ENCODE measurements at places on chromosomes 13 and 19. TPM values are rescaled to one million over a fixed set of nuclear protein-coding genes. Genes with fewer than 3 reads are reported as not detected.

The KLK12 gene
- not detected for polyA plus RNA-seq

The ADGRE2 gene
- polyA plus RNA-seq: 1.8 TPM

- no peaks in the 10 kb centered on the region for H3K27me3 ChIP-seq
- no peak overlapping the region for H3K27ac ChIP-seq
- H3K4me3 ChIP-seq: no peak overlapping the region
- DNase-seq: no peak
- no peaks in the 10 kb centered on the region for H3K4me1 ChIP-seq
- no peaks in the 10 kb centered on the region for H3K36me3 ChIP-seq
Measured at GRCh38 chr19:45476304-45476703, 8.5 kb downstream of the FOSB start.

DNA sequence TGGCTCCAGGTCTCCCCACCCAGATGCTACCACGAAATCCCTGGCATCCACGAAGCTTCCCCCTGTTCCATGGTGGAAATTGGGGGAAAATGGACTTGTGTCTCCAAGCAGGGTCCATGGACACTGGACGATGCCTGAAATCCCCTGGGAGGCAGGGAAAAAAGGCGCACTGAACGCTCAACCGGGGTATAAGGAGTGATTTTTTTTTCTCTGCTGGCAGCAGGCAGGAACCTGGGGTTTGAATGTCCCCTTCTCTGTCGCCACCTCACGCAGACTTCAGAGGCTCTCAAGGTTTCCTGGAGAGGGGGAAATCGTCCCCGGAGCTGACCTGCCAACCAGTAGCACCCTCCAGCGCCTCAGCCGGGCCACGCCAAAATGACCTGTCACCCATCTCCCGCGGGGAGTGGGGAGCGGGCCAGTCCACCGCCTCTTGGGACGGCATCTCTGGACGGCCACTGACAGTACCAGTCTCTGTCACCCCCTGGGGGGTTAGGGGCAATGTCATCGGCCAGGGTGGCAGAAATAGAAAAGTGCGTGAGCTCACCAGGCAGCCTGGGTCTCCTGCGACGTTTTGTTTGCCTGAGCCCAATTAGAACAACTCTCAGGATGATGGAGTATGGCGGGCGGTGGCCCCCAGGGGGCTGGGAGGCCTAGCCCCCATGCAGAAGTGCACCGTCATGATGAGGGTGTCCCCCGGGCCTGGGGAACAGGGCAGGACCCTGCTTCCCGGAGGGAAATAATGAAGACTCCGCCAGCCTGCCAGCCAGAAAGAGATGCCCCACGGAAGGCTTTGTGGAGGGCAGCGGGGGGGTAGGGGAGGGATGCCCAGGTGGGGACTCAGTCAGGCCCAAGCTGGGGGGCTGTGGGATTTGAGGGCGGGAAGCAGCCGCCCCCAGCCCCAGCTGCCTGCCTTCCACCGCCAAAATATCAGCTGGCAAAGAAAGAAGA is 2.6 kb downstream of the PTPRS start:
- H3K36me3 ChIP-seq: no peaks in the 10 kb centered on the region
- H3K4me3 ChIP-seq: no peak overlapping the region
- H3K27ac ChIP-seq: no peak overlapping the region
- peaks cover 20% of the 10 kb centered on the region for H3K27me3 ChIP-seq

- no peaks in the 10 kb centered on the region for H3K36me3 ChIP-seq
- H3K27ac ChIP-seq: no peak overlapping the region
- no peak overlapping the region for H3K4me3 ChIP-seq
- no peaks in the 10 kb centered on the region for H3K4me1 ChIP-seq
- no peak for DNase-seq
Measured at GRCh38 chr13:42553098-42554046, 20.6 kb upstream of the TNFSF11 start.

GRCh38 chr13:111882351-111882750 is 184.6 kb upstream of the SOX1 start:
- H3K4me3 ChIP-seq: no peak overlapping the region
- no peaks in the 10 kb centered on the region for H3K4me1 ChIP-seq
- H3K27me3 ChIP-seq: peaks cover 13% of the 10 kb centered on the region
- H3K36me3 ChIP-seq: no peaks in the 10 kb centered on the region
- no peak for DNase-seq

DNA sequence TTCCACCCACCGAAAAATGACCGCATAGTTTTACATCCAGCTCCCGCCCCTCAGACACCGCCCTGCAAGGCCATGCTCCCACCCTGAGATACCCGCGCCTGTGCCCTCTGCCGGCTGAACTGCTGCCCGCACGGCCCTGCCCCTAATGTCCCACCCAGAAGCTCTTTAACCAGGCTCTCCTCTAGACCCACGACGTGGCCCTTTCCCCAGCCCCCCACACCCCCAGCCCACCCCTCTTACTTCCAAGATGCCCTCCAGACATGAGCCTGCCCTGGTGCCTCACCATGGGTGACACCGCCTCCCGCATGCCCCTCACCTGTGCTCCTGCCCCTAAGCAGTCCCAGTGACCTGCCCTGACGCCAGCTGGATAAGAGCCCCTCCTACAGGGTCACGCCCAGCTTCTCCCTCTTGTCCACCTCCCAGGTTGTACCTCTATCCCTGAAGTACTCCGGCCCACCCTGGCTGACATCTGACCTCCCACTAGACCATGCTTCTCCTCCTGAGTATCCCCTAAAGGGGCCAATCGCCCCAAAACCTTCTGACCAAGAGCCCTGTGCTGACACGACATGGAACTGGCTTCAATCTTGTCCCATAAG is 51.2 kb downstream of the COLGALT1 start:
- peak overlapping the region; percentile 13 for H3K4me3 ChIP-seq
- H3K27me3 ChIP-seq: peaks cover 8% of the 10 kb centered on the region
- H3K36me3 ChIP-seq: no peaks in the 10 kb centered on the region
- no peaks in the 10 kb centered on the region for H3K4me1 ChIP-seq
- H3K27ac ChIP-seq: no peak overlapping the region
- no peak for DNase-seq

DNA sequence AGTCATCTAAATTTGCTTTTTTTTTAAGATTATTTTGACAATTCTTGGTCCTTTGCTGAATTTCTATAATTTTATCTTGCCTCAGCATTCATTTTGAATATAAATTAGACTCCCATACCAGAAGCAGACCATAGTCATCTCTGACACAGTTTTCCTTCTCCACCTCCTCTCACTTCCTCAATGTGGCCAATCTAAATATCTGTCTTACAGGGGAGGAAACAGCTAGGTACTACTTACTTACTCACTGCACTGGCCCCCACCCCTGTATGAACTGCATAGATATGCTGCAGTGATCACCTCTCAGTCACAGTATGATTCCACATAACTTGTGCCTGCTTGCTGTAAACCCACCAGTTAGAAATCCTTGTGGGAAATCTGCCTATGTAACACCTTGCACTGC is 665.6 kb downstream of the FGF9 start:
- H3K27ac ChIP-seq: no peak overlapping the region
- DNase-seq: no peak
- no peaks in the 10 kb centered on the region for H3K36me3 ChIP-seq
- H3K27me3 ChIP-seq: no peaks in the 10 kb centered on the region
- H3K4me1 ChIP-seq: no peaks in the 10 kb centered on the region

The ZNF773 gene
- polyA plus RNA-seq: 4.6 TPM

DNA sequence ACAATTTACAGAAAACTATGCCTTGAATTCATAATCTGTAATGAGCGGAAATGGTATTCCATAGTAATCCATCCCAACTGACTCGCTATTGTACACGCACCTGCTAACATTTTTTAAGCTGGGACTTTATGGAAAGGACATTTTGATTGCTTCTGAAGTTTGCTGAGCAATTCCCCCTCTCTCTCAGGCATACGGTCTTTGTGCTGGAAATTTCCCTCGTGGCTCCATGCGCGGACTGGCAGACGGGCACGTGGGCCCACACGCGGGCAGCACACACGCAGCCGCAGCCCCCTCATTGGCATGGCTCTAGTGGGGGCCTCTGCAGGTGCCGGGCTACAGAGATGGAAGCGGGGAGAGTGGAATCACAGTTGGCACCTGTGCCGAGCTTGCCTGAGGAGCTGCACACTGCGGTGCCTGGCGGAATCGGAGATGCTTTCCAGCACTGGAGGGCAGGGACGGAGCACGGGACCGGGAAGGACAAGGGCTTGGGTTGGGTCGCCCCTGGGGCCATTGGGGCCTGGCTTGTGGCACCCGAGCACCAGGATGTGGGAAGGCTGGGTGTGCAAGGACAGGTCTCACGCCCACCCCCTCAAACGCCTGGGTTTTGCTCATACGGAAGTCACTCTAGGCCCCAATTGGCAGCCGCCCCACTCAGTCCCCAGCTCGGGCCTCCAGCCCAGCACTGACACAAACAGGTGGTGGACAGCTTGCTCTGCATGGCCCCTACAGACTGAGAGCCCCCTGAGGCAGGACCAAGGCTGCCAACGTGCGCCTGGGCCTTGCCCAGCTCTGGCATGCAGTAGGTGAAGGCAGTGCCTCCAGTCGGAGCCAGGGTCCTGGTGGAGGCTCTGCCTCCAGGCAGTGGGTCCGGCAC is 30.2 kb upstream of the CCNE1 start:
- H3K4me1 ChIP-seq: no peaks in the 10 kb centered on the region
- no peaks in the 10 kb centered on the region for H3K36me3 ChIP-seq
- no peak overlapping the region for H3K27ac ChIP-seq
- no peaks in the 10 kb centered on the region for H3K27me3 ChIP-seq

GRCh38 chr19:10812196-10812595 is 23.8 kb downstream of the TMED1 start:
- H3K27ac ChIP-seq: no peak overlapping the region
- H3K4me1 ChIP-seq: peaks cover 26% of the 10 kb centered on the region
- H3K36me3 ChIP-seq: peaks cover 21% of the 10 kb centered on the region
- H3K4me3 ChIP-seq: no peak overlapping the region

DNA sequence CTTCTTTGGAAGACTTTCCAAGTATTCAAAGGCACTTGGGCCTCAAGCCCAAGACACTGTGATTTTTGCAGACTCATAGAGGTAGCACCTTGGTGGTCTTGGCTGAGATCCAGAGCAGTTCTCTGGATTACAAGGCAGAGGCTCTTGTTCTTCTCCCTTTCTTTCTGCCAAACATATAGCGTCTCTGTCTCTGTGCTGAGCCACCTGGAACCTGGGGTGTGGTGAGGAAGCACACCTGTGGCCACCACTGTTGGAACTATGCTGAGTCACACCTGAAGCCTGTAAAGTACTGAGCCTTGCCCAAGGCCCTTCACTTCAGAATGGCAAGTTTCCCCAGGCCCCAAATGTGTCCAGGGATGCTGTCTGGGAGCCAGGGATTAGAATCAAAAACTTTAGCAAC is 127.5 kb downstream of the FREM2 start:
- H3K4me3 ChIP-seq: no peak overlapping the region
- H3K27me3 ChIP-seq: no peaks in the 10 kb centered on the region
- H3K36me3 ChIP-seq: no peaks in the 10 kb centered on the region
- peaks cover 9% of the 10 kb centered on the region for H3K4me1 ChIP-seq
- no peak for DNase-seq
- H3K27ac ChIP-seq: no peak overlapping the region

- H3K36me3 ChIP-seq: no peaks in the 10 kb centered on the region
- H3K4me1 ChIP-seq: no peaks in the 10 kb centered on the region
- no peak overlapping the region for H3K4me3 ChIP-seq
- no peak overlapping the region for H3K27ac ChIP-seq
Measured at GRCh38 chr19:50371914-50372475, 4.3 kb upstream of the NR1H2 start.

DNA sequence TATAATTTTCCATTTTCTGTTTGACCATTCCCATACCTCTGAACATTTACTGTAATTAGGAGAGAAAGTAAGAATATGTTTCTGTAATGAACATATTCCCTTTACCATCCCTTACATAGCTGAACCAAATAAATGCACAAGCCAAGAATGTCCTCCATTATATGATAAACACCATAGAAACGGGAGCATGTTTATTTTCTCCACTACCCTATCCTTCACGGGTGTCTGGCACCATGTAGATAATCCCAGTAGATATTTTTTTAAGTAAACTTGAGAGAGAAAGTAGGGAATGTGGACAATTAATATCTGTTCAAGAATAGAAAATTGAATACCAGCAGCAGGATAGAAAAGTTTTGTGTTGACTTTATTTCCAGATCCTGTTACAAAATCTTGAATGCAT is 928.4 kb downstream of the EFNB2 start:
- H3K27me3 ChIP-seq: no peaks in the 10 kb centered on the region
- H3K4me1 ChIP-seq: no peaks in the 10 kb centered on the region
- DNase-seq: no peak
- no peaks in the 10 kb centered on the region for H3K36me3 ChIP-seq

GRCh38 chr19:10637894-10638293 is 12.5 kb downstream of the SLC44A2 start:
- H3K36me3 ChIP-seq: peaks cover 4% of the 10 kb centered on the region
- H3K27me3 ChIP-seq: no peaks in the 10 kb centered on the region
- no peak overlapping the region for H3K27ac ChIP-seq
- H3K4me3 ChIP-seq: no peak overlapping the region
- H3K4me1 ChIP-seq: no peaks in the 10 kb centered on the region
- DNase-seq: no peak

Data from sigmoid colon (tissue), 7 donors.